GM13977 (cell line): ENCODE measurements at places on chromosomes 5 and 9.
A peak's percentile ranks its signal among the peaks of the same experiment; 100 is the strongest.

GRCh38 chr5:56951126-56951945 is 587 bp downstream of the MIER3 start:
- no peak for DNase-seq

DNA sequence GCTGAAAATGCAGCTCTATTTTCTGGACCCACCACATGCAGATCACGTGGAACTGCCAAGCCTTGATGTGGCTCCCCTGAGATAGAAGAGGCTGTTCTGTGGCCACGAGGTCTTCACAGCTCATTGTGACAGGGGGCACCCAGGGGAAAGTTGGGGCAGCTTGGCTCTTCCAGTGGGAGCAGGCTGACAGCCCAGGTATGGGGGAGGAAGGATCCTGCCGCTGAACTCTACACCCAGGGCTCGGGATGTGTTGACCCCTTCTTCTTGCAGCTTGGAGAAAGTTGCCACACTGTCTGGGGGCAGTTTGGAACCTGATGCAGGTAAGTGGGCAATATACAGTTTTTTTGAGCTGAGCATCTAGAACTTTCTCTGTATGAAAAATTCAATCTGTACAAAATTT is 133.6 kb upstream of the PITX1 start:
- DNase-seq = no peak

DNA sequence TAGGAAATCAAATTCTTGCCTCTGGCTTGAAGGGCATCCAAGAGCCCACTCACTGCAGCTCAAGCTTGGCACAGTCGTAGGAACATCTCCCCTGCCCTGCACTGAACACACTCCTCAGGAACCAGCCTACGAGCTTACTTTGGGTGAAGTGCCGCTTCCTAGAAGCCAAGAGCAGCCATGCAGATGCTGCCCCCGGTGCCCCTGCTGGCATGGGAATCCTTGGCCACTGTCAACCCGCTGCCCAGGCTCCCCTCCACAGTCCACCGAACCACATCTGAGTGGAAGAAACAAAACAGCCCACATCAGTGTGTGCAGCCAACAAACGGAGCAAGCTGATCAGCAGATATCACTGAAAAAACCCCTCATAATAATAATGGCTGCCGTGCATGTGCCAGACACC is 89.8 kb downstream of the TMEM215 start:
- DNase-seq = no peak

GRCh38 chr9:130707225-130707976 is 13.8 kb downstream of the EXOSC2 start:
- peak; percentile 36 for DNase-seq

DNA sequence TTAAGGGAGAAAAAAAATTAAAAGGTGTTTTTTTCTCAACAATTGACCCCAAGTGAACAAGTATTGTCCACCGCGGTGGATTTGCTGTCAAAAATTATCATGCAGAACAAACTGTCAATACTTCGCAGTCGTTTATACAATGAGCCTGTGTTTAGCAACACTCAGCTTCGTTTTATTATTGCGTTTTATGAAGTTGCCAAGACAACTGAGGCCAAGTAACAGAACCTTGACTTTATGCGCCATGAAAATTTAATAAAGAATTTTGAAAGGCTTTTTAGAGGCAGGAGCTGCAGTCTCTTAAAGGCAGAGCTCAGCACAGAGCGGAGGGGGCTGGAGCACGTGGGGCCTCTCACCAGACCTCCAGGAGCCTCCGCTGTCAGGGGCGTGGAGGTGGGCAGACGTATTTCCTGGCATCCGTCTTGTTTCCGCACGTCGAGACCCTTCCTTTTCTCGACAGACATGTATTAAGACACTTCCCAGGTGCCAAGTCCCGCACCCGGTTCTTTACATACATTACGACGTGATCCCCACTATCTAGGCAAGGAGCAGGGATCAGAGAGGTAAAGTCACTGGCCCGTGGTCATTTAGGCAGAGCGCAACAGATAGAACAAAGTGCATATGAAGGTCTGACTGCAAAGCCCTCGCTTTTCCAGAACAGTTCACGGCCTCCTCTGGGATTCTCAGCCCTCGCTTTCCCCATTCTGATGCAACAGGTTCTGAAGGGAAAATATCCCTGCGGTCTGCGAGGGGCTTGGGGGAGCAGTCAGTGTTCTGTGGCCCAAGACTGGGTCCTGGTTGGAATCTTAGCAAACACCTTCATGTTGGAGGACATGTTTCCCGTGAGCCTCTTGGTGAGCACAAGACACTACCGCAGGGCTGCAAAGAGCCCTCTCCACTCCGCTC is 164.4 kb downstream of the DAB2IP start:
- DNase-seq = no peak

GRCh38 chr5:123717139-123717538 is 205.2 kb downstream of the CSNK1G3 start:
- DNase-seq = no peak

DNA sequence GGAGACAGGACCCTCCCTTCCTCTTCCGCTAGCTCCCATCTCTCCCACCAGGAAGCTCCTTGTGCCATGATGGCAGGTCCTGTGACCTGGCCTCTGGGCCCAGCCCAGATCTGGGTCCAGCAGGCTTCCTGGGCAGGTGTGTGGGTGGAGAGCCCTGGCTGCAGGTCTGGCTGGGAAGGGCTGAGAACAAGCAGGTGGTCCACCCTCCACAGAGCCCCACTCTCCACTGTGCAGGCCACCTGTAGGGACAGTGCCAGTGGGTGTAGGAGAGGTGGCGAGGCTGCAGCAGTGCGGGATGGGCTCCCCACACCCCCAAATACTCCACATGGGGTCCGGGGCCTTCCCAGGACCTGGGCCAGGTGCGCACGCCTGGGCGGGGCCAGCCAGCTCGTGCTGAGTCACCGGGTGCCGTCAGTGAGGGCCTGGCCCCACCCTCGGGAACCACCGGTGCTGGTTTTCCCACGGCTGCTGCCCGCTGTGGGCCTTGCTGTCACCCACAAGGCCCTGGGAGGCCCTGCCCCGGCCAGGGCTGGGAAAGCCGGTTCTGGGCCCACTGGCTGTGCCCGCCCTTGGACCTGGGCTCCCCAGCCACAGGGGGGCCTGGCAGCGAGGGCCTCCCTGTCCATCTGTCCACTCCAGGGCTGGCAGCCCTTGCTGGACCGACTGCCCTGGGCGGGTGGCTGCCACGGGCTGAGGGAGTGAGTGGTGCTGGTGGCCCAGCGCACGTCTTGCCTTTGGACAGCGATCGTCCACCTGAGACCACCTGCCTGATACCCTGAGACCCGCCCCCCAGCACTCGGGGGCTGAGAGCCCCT is 9.3 kb upstream of the NRARP start:
- DNase-seq = no peak

DNA sequence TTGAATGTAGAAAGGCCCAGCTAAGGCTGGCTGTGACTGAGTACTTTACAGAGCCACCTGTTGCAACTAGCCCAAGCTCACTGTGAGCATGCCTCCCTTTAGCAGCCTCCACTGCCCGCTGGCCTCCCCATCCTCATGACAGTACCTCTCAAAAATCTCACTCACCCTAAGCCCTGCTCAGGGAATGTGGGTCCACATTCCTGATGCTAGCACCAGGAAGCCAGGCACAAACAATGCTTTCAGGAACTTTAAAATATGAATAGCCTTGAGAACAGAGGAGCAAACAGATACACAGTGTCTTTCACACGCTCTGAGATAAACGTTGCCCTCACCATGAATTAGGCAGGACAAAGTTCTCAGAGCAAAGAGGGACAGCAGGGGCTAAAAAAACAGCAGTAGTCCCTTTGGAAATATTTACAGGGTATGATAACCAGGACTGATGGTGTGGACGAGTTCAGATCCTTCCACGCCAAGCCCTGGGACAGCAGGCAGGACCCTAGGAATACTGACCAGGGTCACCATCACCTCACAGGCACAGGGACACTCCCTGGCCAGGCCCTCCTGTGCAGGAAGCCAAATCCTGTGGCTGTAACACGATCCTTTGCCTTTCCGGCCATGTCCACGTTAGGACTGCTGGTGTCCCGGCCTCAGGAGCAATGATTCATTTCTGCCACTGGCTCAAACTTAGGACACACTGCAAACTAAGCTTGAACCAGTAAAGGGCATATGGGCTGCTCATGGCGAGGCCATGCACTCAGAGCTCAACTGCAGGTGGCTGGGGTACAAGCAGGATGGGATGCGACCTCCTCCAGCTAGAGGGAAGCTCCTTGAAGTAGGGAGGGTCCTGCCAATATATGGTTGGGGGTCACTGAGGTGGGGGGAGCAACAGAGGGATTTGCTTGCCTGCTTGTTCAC is 9.6 kb downstream of the ACSL6 start:
- no peak for DNase-seq

GRCh38 chr5:178672630-178673029 is 45.8 kb upstream of the CLK4 start:
- DNase-seq = no peak

DNA sequence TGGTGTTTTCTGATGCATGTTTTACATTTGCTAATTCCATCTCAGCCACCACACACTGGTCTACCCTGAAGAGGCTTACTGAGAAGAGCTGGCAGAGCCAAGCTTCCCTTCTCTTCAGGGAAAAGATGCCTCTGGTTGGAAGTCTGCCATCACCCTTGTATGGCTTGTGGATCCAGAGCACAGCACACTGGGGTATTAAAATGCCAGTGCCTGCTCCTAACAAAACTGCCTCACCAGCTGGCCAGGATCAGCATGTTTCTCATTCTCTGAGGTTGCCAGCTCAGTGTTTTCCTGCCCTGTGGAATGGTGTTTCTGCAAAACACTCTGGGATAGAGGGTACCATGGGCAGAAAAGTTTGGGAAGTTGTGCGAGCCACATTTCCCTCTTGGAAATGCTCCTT is 31.6 kb upstream of the ZNF618 start:
- no peak for DNase-seq

DNA sequence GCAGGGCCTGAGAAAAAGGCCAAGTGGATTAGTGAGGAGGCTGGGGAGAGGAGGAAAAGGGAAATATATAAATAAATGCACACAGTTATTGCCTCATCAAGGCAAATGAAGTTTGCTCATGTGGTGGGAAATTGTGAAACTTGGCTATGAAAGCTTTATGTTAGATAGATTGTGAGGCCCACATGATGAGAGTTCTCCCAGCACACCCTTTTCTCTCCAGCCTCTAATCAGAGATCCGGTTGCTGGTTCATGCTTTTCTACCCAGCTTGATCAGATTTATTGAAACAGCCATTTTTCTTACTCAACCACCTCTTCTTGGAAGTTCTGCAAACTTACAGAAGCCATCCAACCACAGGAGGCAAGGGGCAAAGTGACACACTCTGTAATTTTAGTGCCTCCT is 125.8 kb upstream of the KLF4 start:
- DNase-seq = no peak

DNA sequence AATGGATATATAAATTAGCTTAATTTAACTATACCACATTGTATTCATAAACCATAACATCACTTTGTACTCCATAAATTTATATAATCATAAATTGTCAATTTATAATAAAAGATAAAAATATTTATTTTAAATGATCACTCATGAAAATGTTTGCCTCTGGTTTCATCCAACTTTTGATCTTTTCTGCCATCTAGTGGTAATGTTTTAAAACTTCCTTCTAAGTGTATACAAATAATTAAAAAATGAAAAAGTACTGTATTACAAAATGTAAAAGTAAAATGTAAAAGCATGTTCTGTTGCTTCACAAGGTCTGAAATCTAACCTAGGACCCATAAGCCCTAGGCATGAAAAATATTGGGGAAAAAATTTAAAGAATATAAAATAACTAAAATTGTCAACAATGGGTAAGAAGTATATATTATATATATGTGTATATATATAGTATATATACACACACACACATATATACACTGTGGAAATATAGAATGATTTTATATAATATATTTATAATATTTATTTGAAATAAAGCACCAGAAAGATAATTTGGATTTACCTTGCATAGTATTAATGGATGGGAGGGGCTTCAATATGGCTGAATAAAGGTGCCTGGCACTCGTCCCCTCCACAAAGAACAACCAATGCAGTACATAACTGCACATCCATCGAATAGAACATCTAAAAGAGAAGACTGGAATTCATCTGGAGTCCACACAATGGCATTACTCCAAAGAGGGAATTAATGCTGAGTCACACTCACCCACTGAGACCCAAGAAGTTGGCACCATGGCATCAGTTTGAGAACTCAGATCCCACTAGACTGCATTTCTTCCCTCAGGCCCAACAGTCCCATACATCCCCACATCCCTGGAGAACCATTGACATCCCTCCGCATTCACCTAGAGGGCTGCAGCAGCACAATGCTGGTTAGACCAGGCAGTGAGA is 32.5 kb downstream of the ANXA1 start:
- DNase-seq = peak; percentile 7

GRCh38 chr9:109817846-109818472 is 38.0 kb downstream of the PALM2AKAP2 start:
- DNase-seq = peak; percentile 53

DNA sequence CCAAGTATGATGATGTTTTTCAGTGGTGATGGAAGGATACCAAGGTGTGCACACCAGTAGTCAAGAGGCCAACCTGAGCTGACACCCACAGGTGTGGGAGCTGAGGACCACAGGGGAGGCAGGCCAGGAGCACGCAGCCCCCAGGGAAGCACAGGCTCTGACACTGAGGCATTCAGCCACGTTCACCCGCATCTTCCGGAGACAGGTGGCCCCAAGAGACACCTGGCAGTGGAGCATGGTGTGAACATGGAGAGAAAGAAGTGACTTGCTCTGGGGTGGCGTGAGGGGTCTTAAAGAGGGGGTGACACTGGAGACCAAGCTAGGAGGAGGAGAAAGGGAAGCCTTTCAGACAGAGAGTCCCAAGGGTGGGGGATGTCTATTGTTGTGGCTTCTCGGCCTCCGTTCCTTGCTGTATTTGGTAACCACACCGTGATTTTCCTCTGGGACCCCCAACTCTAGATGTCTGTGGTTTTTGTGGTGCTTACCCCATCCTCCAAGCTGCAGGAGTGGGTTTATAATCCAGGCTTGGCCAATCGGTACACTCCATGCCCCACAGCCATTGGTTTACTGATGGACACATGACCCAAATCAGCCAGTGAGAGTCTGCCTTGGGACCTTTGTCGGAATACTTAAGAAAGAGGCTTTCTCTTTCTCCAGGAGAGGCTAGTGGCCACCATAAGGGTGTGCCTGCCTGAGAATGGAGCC is 84.6 kb downstream of the HRH2 start:
- DNase-seq = no peak

GRCh38 chr9:82722561-82722960 is 340.4 kb downstream of the RASEF start:
- DNase-seq = no peak

DNA sequence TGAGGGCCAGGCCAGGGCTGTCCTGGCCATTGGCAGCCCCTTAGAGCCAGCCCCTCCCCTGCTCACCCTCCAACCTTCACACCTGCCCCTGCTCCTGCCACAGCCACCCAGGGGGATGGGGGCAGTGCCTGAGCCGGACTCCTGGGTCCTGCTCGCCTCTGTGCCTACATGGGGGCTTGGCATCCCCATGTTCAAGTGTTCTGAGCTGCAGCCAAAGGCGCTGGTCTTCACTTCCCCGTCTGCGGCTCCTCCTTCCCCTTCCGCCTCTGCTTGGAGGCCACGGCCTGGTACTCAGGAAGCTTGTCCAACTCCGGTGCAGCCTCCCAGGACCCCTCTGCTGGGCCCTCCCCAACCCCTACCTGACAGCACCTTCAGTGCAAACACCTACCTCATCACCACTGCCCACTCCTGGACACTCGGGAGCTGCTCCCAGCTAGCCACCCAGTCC is 2.3 kb upstream of the DNLZ start:
- no peak for DNase-seq
